ENCODE measurements at places on chromosomes 1 and 21. TPM values are rescaled to one million over a fixed set of nuclear protein-coding genes. Genes with fewer than 3 reads are reported as not detected.

LCE2A gene
- not detected for total RNA-seq

TMEM52 gene
- total RNA-seq: 1.8 TPM

TAS1R1 gene
- not detected for total RNA-seq

RHBDL2 gene
- not detected for total RNA-seq

DNA sequence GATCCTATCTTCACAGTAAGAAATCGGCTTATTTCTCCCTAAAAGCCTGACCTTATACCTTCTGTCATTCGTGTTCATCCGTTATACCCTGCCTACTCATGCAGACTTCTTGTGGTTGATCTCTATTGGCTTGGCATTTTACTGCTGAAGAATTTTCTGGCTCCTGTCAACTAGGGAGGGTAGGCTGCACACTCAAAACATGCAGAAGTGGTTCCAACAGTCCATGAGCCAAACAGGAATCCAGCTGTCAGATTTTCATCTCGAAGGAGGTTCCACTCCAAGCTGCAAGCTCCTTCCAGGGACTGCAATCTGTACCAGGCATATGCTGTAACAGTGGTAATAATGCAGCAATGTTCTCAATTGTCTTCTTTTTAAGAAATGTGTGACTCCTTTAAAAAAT is 10.1 kb downstream of the DNAJC11 start:
- no peak for DNase-seq

- no peak for DNase-seq
Measured at GRCh38 chr1:87684194-87684593, 355.5 kb downstream of the LMO4 start.

DNA sequence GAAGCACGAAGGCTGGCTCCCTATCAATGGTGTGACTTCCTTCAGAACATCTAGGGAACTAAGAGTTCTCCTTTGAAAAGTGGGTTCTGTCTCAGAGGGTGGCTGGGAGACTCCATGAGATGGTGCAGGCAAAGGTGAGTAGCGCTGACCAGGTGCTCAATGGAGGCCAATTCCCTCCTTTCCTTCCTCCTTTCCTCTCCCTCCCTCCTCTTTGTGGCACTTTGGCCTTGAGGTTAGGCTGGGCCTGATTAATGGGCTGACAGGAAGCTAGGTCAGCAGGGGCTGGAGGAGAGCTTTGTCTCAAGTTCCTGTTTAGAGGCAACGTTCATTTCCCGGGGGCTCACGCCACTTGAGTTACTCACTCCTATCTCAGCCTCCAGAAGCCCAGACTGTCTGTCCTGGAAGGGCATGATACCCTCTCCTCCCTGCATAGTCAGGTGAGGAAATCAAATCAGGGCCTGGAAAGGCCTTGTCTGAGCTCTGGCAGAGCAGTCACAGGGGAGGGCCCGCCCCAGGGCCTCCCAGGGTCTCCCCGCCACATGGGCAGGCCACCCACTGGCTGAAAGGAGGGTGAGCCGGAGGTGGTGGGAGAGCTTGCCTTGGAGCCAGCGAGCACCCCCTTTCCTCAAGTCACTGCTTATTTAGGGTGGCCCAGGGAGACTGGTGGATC is 58.4 kb upstream of the SSBP3 start:
- DNase-seq: no peak

GRCh38 chr1:90162216-90162615 is 167.3 kb downstream of the ZNF326 start:
- DNase-seq: no peak

DNA sequence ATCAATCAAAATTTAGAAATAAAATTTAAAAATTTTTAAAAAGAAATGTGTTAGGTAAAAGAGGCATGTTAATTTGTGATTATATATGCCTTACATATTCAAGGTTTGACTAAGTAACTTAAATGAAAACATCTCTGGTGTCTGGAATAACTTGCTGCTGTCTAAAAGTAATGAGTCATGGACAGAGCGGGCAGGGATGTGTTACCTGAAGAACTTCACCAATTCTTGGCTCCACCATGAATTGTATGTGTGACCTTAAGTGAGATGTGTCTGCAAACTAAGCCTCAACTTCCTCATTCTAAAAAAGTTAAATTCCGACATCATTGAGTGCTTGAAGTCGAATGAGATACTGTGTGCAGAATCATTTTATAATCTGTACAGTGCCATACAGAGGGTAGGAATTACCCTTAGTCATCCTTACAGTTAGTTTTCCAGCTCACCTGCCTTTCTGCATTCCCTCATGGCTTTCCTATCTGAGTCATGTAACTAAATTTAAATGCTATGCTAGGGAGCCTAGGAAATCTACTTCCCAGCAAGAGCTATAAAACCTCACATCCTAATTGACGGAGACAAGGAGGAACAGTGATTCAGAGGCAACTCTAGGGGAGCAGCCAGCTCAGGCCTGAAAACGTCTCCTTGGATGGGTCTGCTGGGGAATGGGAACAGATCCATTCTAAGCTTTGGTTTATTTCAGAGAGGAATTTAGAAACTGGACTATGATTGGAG is 100.7 kb upstream of the TSPAN2 start:
- DNase-seq: no peak

GRCh38 chr1:117636637-117637425 is 31.0 kb downstream of the TENT5C start:
- no peak for DNase-seq

GRCh38 chr21:44299085-44299457 is 782 bp upstream of the PFKL start:
- no peak for DNase-seq

- no peak for DNase-seq
Measured at GRCh38 chr1:109790329-109790728, 26.6 kb upstream of the EPS8L3 start.

GRCh38 chr1:232557502-232558191 is 72.3 kb downstream of the SIPA1L2 start:
- no peak for DNase-seq

- no peak for DNase-seq
Measured at GRCh38 chr1:18018366-18018765, 89.2 kb upstream of the IGSF21 start.

DNA sequence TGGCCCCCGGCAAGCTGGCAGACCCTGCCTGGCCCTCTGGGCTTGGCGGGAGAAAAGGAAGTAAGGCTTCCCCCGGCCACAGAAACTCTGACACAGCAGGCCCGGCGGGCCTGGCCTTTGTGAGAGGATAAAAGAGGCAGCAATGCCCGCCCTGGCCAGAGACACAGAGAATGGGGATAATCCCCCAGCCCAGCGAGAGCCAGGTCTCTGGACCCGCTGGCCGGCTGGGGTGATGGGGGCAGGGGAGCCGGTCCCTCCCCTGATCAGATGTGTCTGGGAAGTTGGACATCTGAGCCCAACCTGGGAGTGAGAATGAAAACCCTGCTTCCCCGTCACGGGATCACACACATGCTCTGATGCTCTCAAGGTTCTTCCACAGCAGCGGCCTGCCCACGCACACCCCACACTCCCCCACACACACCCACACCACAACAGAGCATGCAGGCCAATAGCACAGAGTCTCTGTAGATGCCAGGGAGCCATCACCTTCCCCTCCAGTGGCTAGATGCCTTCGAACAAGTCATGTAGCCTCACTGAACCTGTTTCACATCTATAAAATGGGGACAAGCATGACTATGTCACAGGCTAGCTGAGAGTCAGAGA is 4.2 kb downstream of the RSPO1 start:
- no peak for DNase-seq

DNA sequence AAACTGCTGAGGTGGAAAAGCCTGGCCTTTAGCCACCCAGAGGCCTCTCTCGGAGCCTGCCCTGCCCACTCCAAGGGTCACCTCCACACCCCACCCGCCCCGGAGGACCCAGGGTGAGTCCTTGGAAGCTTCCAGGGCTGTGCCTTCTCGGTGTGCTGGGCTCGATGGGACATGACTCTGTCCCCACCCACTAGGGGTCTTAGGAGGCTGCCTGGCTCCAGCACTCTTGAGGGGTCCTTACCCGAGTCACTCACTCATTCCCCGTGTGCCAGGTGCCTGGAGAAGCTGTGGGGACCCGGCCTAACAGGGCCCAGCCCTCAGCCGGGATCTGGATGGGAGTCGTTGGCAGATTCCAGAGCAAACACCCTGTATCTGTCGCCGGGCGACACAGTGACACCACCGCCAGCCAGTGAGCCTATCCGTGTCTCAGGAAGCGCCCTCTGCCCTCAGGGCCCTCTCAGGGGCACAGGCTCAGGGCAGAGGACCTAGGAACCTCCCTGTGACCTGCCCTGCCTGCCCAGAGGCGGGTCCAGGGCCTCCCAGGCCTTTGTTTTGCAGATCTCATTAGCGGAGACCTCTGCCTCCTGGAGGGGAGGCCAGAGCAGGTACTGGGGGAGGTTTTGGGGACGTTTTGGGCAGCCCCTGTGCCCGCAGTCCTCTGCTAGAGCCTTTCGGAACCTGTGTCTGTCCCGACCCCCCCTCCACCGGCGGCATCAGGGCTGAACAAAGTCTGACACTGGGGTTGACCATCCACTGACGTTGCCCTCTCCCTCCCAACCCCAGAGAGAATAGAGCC is 3.1 kb upstream of the PRKCZ start:
- no peak for DNase-seq

- no peak for DNase-seq
Measured at GRCh38 chr1:93595743-93596142, 85.9 kb downstream of the BCAR3 start.
